ENCODE measurements at places on chromosomes 6 and 20.
A peak's percentile ranks its signal among the peaks of the same experiment; 100 is the strongest.

DNA sequence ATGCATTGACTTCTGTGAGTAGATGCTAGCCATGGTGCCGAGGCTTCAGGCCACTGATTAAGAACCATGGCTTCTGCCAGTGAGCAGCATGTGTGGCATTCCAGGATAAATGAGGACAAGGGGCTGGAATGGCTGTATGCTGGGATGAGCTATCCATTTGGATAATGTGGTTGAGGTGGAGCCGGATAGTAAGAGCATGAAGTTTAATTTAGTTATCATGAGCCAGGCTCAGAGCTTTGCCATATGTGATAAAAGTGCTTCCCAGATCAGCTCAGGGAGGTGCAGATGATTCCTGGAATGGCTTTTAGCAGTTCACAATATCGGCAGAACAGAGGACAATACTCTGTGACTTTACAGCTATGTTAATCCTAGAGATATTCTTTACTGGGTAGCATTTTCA is 34.6 kb upstream of the RNF8 start:
- DNase-seq, result no peak

- DNase-seq, result peak; percentile 32
Observed at GRCh38 chr6:157184202-157185015, 138.9 kb downstream of the TMEM242 start.

GRCh38 chr6:21350926-21351325 is 242.6 kb upstream of the SOX4 start:
- no peak for DNase-seq

DNA sequence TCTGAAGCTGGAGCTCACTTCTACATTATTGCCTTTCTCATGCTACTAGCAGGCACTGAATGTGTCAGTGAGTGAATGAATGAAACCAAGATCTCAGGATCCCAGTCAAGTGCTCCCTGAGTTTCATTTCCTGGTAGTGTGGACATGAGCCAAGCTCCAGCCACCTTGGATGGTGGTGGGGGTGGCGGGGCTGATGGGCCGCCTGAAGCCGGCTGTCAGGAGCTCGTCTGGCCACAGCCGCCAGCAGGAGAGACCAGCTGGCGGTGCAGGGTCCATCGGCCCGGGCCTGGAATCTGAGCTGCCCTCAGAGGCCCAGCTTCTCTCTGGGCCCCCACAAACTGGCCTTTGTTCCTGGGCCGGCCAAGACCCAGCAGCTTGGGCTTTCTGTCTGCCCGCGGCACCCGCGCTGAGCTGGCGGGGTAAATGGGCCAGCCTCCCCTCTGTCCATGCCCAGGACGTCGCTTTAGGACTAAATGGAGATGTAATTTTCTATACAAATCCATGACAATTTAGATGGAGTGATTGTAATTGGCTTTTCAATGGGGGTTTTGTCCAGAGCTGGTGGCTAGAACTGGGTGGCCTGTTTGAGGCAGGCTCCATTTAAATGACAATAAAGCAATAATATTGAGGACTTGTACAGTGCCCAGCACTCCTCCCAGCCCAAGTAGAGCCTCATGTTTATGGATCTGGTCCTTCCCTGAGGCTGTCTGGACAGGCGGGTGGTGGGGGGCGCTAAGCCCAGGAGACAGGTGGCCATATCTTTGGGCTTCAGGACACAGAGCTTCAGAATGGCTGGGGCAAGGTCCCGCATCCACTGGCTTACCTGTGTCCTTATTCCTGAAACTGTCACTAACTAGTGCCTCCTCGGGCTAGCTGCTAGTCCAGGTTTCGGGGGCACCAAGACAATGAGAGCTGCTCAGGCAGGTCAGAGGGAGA is 43.5 kb downstream of the NOL4L start:
- DNase-seq, result no peak

DNA sequence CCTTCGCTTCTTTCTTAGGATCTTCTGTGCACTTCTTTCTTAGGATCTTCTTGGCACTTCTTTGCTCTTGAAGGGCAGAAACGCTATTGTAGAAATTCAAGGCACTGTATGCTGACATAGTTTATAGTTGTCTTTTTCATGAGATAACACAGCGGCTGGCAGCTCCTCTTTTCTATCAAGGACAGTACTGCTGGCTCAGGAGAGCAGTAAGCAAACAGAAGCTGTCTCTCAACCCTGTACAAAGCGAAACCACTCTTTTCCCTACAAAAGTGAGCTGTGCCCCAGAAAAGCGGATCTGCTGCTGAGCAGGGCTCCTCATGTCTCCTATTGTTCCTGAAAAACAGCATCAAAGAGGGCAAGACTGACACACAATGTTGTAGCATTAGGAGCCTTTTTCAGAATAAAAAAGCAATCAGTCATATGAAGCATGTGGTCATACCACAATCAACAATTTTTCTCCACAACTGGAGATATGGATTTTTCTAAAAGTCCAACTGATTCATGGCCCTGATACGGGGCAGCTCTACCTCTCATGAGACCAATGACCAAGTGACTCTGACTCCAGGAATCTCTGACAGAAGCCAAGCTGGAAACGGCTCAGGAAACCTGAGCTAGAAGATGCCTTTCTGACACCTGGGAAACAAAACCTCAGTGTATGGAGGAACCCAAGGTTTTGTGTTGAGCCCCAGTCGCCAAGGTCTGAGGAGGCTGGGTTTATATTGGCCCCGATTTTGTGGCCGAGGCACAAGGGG is 255.9 kb downstream of the ESR1 start:
- DNase-seq, result no peak

- DNase-seq, result no peak
Observed at GRCh38 chr6:41824571-41825569, 37.4 kb downstream of the TOMM6 start.

GRCh38 chr6:127288705-127289104 is 22.0 kb downstream of the RNF146 start:
- DNase-seq, result no peak

DNA sequence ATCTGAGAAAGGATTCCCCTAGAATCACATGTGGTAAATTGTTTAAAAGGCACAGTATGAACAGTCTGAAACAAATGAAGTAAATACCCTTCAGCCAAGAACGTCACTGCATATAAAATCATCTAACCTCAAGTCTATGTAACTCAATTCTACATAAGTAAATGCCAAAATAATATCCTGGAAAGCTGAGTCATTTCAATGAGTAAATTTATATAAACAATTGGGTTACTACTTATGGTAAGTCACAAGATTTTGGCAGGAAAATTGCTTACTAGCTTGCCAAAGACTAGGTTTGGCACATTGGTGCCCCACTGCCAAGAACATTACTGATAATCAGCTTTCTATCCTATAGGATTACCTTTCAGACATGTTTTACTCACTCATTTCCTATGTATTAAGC is 8.4 kb downstream of the GMDS start:
- DNase-seq, result no peak

DNA sequence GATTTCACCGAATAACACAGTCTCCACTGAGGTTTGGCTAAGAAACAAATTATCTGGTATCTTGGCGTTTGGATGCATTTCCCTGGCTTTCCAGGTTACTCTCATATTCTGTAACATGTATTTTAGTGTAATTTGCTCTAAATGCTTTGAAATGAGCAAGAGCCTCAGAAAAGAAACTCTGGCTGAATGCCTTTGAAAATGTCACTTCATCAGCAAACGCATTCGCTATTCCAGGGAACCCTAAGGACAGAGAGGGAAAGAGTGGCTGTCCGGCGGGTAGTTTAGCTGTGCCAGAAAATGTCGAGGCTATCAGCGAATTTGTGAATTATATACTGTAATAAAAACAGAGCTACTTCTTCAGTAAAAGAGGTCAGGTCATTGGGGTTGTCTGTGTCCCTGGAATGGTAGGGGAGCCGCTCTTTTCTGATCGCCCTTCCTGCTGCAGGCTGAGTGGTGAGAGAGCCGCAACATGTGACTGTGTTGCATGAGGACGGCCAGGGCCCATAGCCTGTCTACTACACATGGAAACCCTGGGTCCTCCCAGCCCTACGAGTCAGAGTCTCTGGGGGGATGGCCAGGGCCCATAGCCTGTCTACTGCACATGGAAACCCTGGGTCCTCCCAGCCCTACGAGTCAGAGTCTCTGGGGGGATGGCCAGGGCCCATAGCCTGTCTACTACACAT is 57.3 kb downstream of the SMOC2 start:
- DNase-seq, result no peak

- no peak for DNase-seq
Observed at GRCh38 chr20:51428401-51429143, 113.9 kb downstream of the NFATC2 start.

DNA sequence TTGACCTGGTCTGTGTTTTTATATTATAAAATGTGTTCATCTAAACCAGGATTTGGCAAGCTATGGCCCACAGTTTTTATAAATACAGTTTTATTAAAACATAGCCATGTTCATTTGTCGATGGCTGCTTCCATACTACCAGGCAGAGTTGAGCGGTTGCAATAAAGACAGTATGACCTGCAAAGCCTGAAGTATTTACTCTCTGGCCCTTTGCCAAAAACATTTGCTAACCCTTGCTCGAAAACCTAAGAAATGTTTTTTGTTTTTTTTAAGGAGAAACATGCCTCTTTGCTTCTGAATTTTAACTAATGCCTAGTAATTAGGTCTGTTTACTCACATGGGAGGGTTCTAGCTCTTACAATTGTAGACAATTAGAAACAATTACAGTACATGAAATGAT is 67.4 kb upstream of the SMIM28 start:
- peak; percentile 57 for DNase-seq

GRCh38 chr20:41786158-41786557 is 168.0 kb upstream of the CHD6 start:
- no peak for DNase-seq

GRCh38 chr6:20242397-20242796 is 30.1 kb upstream of the MBOAT1 start:
- DNase-seq, result no peak

- DNase-seq, result no peak
Observed at GRCh38 chr6:40512340-40512739, 74.8 kb downstream of the LRFN2 start.

- DNase-seq, result no peak
Observed at GRCh38 chr6:124193132-124193531, 389.5 kb downstream of the NKAIN2 start.

DNA sequence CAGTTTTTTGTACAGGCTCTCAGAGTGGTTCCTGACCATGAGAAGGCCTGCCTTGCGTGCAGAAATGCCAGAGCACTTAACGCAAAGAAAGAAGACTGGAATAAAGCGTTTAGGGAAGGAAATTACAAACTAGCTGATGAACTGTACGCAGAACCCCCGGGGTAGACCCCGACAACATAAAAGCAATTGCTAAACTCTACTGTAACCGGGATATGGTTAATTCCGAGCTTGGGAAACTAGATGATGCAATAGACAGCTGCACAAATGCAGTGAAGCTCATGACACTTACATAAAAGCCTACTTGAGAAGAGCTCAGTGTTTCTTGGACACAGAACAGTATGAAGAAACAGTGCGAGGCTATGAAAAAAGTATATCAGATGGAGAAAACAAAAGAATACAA is 35.7 kb downstream of the CITED2 start:
- no peak for DNase-seq

- no peak for DNase-seq
Observed at GRCh38 chr6:161076181-161076677, 84.7 kb downstream of the MAP3K4 start.

DNA sequence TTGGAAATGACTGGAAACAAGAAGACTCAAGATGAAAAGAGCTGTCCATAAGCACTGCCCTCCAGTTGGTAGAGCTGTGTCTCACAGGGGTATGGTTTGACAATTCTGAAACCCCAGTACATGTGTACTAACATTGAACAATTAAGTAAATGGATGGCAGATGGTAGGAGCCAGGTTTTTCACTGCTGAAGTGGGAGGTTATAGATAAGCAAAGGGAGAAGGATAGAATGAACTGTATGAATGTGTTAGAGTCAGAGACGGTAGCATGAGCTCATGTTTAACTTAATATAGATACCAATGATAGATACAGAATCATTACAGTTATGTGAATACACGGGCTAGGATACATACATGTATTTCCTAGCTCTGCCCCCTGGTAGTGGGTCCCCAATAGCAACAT is 95.0 kb upstream of the SIRPA start:
- no peak for DNase-seq

- no peak for DNase-seq
Observed at GRCh38 chr6:36655085-36655724, 23.3 kb upstream of the CDKN1A start.

DNA sequence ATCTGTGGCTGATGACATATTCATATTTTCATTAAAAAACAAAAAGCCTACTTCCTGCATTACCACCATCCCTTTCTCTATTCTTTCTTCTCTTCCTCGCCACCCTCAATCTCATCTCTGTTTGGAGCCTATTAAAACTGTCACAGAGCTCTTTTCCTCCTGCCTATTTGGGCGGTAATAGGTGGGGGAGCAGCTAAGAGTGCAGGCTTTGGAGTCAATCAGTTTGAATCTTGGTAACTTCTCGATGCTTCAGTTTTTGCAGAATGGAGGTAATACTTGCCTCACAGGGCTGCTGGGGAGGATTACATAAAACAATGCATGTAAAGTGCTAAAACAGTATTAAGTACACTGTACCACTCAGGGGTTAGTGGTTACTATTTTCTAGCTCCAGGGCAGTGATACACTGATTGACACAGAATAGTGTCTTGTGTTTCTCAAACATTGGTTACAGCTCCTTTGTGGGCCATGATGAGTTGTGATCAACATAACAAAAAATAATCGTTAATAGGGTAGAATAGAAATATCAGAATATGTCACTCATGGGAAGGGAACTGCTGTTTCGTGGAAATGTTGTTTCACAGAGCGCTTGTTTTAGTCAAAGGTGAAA is 14.0 kb downstream of the GCLC start:
- DNase-seq, result no peak
